COLO829 (cell line): ENCODE measurements at places on chromosomes 5 and 9.

GRCh38 chr5:7364226-7364875, 31.6 kb upstream of the ADCY2 start:
- no peak for DNase-seq

DNA sequence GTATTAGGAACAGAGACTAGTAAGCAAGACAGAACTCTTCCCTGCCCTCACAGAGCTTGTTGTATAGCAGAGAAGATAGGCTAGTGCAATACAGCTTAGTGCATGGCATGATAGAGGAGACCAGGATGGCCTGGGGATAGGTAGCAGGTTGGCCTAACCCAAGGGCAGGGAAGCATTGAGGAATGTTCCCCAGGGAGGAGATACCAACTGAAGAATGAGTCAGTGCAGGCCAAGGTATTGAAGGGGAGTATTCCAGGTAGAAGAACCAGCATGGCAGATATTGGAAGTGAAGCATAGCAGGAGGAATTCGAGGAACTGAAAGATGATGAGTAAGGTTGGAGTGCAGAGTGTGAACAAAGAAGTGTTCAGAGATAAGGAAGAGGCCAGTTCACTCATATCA, 138.6 kb upstream of the DHFR start:
- DNase-seq = no peak

- DNase-seq = no peak
Observed at GRCh38 chr5:77853353-77853907, 77.3 kb upstream of the TBCA start.

GRCh38 chr5:155631116-155631515, 617.6 kb downstream of the KIF4B start:
- no peak for DNase-seq

DNA sequence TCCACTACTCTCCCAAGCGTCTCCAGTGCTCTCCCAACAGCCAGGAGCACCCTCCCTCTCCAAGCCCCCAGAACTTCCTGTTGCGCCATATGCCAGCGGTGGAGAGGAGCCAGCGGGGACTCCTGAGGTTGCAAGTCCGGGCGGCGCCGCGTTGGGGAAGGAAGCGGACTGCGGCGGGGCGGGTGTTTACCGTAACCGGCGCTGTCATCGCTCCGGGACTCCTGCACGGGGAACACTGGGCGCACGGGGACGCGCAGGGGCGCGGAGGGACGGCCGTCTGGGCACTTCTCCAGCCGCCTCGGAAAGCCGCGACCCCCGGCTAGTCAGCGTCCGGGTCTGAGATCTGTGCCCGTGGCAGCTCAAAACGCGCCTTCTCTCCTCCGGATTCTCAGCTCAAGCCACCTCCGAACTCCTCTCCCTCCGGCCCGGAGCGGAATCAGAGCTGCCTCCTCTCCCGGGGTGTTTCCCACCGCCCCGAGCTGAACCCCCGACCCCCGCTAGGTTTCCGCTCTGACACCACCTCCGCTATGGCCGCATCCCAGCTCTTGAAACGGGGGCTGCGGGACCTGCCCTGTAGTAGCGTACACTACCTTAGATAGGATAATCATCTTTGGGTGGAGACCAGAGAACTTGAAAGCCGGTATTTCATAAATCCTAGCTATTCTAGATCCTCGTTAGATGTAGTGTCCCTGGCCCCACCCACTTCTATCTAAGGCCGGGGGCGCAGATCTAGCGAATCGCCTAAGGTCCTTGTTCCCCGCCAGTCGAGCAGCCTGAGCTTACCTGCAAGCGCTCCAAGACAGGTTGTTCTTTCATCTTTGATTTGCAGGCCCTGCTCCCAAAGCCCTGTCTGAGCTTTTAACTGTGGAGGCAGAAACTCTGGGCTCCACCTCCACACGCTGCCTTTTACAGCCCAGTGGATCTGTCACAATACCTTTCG, at the start of gene TRPM6:
Gene TRPM6, minus strand, starts transcription at position 881 of the 940 bp plus-strand sequence. Its CDS starts 65 bp downstream, at position 816.
- no peak for DNase-seq

DNA sequence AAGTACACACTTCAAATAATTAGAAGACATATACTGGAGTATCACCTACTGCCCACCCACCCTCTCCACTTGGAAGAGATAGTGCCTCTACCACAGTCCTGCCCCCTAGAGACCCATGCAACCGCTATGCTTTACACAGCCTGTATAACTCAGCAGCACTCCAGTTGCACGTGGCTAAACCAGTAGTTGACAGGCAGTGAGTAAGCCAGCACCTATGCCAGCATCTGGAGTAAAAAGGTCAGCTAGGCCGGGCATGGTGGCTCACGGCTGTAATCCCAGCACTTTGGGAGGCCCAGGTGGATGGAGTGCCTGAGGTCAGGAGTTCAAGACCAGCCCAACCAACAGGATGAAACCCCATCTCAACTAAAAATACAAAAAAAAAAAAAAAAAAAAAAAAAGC, 356.4 kb downstream of the NR2F1-AS1 start:
- DNase-seq = no peak
